ENCODE measurements at places on chromosomes 12 and 14. TPM values are rescaled to one million over a fixed set of nuclear protein-coding genes. Genes with fewer than 3 reads are reported as not detected.

The TEX52 gene
- total RNA-seq, result 0.20 TPM

The TMEM121 gene
- total RNA-seq, result 1.0 TPM

The KRT77 gene
- not detected for total RNA-seq

The NELL2 gene
- 31.9 TPM for total RNA-seq

The ATXN7L3B gene
- total RNA-seq, result 35.3 TPM

The DPF3 gene
- not detected for total RNA-seq

The IL26 gene
- not detected for total RNA-seq

The TEX22 gene
- total RNA-seq, result 0.83 TPM

The CAPZA3 gene
- not detected for total RNA-seq

The STXBP6 gene
- 2.6 TPM for total RNA-seq

GRCh38 chr14:102503641-102504327 is 5.8 kb downstream of the ANKRD9 start:
- H3K27ac ChIP-seq, result no peak overlapping the region
- no peak overlapping the region for H3K4me3 ChIP-seq
- H3K36me3 ChIP-seq, result peaks cover 10% of the 10 kb centered on the region
- H3K4me1 ChIP-seq, result no peaks in the 10 kb centered on the region

DNA sequence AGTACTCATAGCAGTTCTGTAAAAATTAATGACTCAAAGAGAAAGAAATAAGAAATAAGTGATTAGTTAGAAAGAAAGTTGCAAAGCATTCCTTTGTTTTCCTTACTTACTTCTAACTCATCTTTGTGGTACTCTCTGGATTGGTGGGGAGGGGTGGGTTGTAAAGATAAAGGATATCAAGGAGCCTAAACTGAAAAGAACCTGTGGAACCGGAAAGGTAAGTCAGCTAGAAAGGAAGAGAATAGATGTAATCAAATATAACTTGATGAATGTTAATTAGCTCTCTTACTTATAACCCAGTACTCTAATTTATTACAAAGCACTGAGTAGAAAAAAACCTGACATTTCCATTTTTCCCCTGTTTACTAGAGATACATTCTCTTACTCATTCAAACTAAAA is 37.5 kb upstream of the KRR1 start:
- H3K36me3 ChIP-seq, result no peaks in the 10 kb centered on the region
- no peak overlapping the region for H3K27ac ChIP-seq
- H3K4me1 ChIP-seq, result peaks cover 3% of the 10 kb centered on the region
- no peaks in the 10 kb centered on the region for H3K27me3 ChIP-seq
- H3K4me3 ChIP-seq, result no peak overlapping the region

- peak; percentile 9 for DNase-seq
- no peak overlapping the region for H3K27ac ChIP-seq
- H3K4me3 ChIP-seq, result no peak overlapping the region
- H3K36me3 ChIP-seq, result peaks cover 6% of the 10 kb centered on the region
Observed at GRCh38 chr14:96267916-96268315, 11.9 kb downstream of the BDKRB1 start.

DNA sequence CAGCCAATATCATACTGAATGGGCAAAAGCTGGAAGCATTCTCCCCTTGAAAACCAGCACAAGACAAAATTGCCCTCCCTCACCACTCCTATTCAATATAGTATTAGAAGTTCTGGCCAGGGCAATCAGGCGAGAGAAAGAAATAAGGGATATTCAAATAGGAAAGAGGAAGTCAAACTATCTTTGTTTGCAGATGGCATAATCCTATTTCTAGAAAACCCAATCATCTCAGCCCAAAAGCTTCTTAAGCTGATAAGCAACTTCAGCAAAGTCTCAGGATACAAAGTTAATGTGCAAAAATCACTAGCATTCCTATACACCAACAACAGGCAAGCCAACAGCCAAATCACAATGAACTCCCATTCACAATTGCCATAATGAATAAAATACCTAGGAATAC is 21.0 kb upstream of the ANP32D start:
- no peak overlapping the region for H3K27ac ChIP-seq
- no peaks in the 10 kb centered on the region for H3K27me3 ChIP-seq
- no peaks in the 10 kb centered on the region for H3K36me3 ChIP-seq
- DNase-seq, result no peak
- no peak overlapping the region for H3K4me3 ChIP-seq

GRCh38 chr12:6605421-6606330 is 1.5 kb downstream of the CHD4 start:
- peak; percentile 62 for DNase-seq
- peaks cover 40% of the 10 kb centered on the region for H3K36me3 ChIP-seq
- H3K4me1 ChIP-seq, result peaks cover 2% of the 10 kb centered on the region
- H3K27me3 ChIP-seq, result no peaks in the 10 kb centered on the region
- H3K27ac ChIP-seq, result no peak overlapping the region
- no peak overlapping the region for H3K4me3 ChIP-seq

- no peak overlapping the region for H3K27ac ChIP-seq
- no peaks in the 10 kb centered on the region for H3K27me3 ChIP-seq
- no peaks in the 10 kb centered on the region for H3K4me1 ChIP-seq
- H3K36me3 ChIP-seq, result no peaks in the 10 kb centered on the region
Observed at GRCh38 chr12:89405626-89406345, 53.5 kb upstream of the DUSP6 start.

DNA sequence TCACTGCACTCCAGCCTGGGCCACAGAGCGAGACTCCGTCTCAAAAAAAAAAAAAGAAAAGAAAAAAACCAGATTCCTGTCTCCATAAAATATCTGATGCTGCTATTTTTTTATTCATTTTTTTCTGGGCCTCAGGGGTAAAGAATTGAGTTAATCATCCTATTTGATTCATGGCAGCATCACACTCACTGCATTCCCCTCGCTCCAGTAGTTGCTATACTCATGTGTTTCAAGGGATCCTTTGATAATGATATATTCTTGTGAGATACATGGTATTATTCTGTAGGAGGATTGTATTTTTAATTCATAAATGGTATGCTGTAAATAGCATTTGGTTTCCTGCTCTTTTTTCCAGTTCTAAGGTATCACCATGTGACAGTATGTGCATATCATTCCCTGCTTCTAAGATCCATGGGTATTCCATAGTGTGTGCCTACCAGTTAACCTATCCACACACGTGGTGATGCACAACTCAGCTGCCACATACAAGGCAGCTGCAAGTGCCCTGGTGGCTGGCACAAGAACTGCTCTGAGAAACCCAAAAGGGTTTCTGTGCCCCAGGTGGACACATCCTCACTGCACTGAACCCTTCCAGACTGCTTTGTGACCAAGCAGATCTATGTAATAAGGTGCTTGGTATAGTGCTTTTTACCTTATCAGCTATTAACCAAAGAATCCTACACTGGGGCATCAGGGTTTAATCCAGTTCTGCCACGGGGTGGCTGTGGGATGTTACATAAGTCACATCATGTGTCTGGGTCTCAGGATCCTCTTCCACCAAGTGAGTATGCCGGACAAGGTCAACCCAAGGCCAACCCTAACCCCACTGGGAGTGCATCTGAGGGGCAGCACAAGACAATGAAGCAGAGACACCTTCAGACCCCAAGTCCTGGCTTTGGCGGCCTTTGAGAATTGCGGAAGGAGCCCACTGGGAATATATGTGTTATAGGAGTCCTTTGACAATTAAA is 74.6 kb downstream of the ZFP36L1 start:
- DNase-seq, result no peak
- no peaks in the 10 kb centered on the region for H3K36me3 ChIP-seq
- no peaks in the 10 kb centered on the region for H3K27me3 ChIP-seq
- H3K4me3 ChIP-seq, result no peak overlapping the region
- no peak overlapping the region for H3K27ac ChIP-seq

DNA sequence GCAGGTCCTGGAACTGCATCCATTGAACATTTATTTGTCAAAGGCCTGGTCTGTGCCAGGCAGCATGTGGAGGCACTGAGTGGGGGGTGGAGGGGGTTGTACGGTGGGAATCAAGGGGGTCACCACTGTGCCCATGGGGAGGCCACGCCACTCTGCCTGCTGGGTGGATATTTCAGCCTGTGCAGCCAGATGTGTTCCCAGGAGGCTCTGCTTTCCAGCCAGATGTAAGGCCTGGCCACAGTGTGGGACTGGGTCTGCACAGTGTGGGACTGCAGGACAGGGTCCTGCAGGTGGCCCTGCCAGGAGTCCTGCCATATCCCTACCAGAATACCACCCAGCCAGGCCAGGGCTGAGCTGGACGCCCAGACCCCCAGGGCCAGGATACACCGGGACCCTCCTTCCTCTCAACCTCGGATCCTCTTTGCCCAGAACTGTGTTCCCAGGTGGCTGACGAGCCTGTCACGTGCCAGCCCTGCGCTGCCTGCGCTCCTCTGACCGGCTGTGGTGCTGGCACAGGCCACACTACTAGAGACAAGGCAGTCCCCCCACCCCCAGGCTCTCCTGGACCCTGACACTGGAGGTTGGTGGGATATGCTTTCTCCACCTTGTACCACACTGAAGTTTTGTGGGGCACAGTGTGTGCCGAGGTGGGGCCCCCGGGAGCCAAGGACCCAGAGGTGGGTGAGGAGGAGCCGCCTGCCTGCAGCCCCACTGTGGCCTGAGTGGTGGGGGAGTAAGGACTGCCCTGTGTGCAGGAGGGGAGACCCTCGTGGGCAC is 17.5 kb downstream of the XRCC3 start:
- no peak for DNase-seq
- no peaks in the 10 kb centered on the region for H3K27me3 ChIP-seq
- peaks cover 49% of the 10 kb centered on the region for H3K36me3 ChIP-seq
- no peak overlapping the region for H3K27ac ChIP-seq
- no peaks in the 10 kb centered on the region for H3K4me1 ChIP-seq

- no peak overlapping the region for H3K4me3 ChIP-seq
- H3K27ac ChIP-seq, result no peak overlapping the region
- H3K36me3 ChIP-seq, result peaks cover 3% of the 10 kb centered on the region
- no peaks in the 10 kb centered on the region for H3K27me3 ChIP-seq
- no peak for DNase-seq
- no peaks in the 10 kb centered on the region for H3K4me1 ChIP-seq
Observed at GRCh38 chr14:77303417-77304156, 17.1 kb downstream of the POMT2 start.

Data from H9 (cell line).